ENCODE measurements at places on chromosomes 12 and 14.
A peak's percentile ranks its signal among the peaks of the same experiment; 100 is the strongest.

GRCh38 chr12:123986374-123986965 is 13.5 kb downstream of the ZNF664 start:
- no peak for DNase-seq

DNA sequence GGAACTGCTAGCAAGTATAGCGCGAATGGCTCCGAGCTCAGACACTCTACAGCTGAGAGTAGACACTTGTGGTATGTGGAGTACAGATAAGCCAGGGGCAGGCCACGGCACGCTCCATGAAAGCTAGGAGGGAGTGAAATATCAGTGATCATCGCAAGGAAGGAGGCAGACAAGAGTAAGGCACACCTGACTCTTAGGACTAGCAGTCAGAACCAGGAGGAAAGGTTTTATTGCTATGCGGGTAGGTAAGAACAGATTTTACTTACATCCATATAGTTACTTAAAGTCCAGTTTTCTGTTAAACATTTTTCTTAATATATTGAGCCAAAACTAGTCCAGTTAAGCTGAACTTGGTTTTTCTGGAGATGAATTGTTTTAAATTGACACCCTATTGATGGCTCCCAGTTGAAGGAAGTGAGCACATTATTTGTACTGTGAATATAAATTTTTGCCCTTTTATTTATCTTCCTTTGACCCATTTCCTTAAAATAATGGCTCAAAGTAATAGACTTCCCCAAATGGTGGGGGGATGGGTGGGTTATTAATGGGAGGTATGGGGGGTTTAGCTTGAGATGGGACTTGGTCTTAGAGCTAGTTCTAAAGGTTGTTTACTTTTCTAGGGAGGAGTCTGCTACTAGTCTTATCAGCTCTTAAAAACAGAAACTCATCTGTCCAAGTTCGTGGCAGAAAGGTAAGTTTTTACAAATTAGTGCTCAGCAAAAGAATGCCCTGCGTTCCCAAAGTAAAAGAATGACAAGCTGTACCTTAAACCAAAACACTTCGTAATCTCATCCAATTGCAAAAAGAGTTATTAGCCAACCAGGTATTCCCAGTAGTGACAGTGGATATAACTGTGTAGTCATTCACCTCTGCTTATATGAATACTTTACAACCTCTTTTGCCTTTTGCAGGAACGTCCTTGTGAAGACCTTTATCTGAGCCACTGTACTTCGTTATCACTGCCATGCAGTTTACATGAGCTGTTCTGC is 5.8 kb downstream of the HNRNPA1 start:
- DNase-seq, result no peak

GRCh38 chr12:27564612-27565213 is 40.7 kb downstream of the PPFIBP1 start:
- no peak for DNase-seq

DNA sequence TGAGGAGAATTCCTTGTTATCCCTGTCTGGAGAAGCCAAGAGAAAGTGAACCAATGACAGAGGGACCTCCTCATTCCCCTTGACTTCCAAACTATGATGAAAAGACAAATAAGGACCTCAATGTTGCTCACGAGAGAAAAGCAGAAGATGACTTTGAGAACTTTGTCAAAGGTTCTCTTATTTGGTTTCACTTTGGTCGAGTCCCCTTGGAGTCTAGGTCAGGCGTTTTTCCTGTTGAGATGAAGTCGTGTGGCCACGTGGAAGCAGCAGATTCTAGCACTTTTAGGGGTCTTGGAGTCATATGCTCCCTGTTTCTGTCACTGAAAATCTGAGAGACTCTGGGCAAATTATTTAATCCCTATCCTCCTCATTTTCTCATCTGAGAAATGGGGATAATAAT is 33.8 kb upstream of the COL2A1 start:
- DNase-seq, result no peak

- DNase-seq, result no peak
Observed at GRCh38 chr12:68771223-68771925, 25.4 kb downstream of the SLC35E3 start.

DNA sequence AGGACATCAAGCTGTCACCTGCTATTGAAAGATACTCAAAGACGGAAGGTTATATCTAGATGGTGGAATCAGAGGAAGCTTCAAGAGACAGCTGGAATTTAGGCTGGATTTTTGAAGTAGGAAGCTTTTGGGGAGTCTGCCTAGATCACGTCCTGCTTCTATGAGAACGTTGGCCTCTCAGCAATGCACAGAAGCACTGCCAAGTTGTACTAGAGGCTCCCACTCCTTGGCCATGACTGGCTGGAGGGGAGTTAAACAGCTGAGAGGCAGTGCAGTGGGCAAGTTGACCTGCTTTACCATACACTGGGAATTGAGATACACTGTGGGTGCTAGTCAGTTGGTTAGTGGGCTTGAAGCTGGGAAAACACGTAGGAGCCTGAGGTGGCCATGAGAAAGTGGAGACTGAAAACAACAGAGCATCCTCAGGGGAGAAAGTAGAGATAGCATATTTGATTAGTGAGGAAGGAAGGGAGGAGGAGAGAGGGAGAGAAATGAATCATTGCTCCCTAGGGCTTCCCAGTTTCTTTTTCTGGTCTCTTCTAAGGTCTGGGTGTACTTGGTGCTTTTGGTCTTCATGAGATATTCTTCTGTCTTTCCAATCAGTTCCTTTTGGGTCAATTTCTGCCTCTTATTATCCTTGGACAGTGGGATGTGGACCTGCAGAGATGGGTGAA is 110.8 kb downstream of the EMP1 start:
- no peak for DNase-seq

DNA sequence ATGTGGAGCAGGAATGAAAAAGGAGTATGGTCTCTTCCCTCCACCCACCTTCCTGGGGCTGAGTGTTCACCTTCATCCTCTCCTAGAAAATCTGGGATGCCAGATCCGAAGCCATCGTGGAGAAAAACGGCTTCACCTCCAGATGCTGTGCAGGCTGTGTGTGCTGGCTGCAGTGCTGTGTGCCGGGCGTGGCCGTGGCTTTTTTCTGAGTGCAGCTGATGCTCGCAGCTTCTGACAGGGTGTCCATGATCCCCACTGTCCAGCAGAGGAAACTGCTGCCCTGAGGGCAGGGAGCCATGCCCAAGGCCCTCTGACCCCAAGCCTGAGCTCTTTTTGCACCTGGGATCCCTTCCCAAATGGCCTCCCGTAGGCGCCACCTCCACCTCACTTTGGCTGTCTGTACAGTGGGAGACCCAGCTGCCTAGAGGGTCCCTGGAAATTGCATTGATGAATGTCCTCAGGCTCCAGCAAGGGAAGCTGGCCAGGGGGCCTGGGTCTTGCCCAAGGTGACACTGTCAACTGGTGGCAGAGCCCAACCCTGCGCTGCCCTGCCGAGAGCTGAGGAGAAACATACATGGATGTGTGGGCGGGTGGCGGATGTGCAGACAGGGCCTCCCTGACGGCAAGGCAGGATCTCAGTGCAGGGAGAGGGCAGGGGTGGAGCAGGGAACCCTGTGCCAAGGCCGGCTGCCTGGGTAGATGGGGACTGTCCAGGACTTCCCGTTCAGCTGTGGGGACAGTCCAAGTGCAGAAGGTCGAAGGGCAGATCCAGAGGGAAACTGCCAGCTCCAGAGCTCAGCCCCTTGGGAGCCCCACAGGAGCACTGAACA is 53.3 kb downstream of the BEGAIN start:
- peak; percentile 22 for DNase-seq

GRCh38 chr14:103627073-103628025 is 1.7 kb upstream of the KLC1 start:
- no peak for DNase-seq

GRCh38 chr14:61501714-61502458 is 180.5 kb downstream of the PRKCH start:
- no peak for DNase-seq

DNA sequence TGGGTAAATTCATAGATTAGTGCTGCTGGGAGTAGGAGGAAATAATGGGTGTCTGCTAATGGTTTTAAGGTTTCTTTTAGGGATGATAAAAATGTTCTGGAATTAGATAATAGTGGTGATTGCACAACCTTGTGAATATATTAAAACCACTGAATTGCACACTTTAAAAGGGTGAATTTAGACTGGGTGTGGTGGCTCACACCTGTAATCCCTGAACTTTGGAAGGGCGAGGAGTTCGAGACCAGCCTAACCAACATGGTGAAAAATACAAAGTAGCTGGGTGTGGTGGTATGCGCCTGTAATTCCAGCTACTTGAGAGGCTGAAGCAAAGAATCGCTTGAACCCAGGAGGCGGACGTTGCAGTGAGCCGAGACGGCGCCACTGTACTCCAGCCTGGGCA is 1.3 kb downstream of the RAD52 start:
- DNase-seq, result no peak

GRCh38 chr12:54418441-54419087 is 502 bp downstream of the ITGA5 start:
- DNase-seq, result no peak

GRCh38 chr12:104182144-104182543 is 33.4 kb upstream of the TXNRD1 start:
- DNase-seq, result no peak

DNA sequence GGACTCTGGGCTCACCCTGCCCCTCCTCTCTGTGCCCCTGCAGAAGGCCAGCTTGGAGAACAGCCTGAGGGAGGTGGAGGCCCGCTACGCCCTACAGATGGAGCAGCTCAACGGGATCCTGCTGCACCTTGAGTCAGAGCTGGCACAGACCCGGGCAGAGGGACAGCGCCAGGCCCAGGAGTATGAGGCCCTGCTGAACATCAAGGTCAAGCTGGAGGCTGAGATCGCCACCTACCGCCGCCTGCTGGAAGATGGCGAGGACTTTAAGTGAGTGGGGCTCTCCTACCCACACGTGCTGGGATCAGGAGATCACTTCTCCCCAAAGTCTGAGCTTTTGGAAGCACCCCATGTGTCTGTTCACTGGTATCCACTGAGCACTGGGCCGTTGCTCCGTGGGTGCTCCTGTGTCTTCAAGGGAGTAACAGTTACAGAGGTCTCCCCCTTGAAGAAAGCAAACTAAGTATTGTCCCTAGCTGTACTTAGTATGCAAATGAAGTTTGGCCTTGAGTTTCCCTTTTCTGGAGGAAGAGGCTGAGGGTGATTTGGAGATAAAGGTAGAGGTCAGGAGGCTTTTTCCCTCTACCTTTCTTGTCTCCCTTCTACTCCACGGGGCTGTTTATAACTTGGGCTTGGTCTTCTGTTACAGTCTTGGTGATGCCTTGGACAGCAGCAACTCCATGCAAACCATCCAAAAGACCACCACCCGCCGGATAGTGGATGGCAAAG is 3.3 kb downstream of the KRT18 start:
- DNase-seq, result peak; percentile 24

DNA sequence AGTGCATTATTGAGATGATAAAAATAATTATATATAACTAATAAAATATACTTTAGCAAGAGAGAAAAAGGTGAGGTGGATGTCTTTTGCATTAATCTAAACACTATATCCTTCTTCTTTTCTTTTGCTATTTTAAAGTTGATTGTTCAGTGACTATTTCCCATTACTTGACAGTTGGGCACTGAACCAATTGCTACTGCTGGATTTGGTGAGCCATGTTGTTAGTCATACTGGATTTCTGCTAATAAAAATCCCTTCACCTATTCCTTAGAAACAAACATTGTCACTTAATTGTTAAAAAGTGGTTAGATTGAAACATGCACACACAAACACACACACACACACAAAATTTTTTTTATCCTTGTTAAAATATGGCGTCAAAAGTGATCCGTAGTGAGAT is 251.6 kb upstream of the ALG10 start:
- DNase-seq, result no peak

- DNase-seq, result no peak
Observed at GRCh38 chr12:119006746-119007145, 25.4 kb downstream of the SRRM4 start.

GRCh38 chr14:29282169-29282568 is 515.6 kb downstream of the FOXG1 start:
- no peak for DNase-seq

- DNase-seq, result no peak
Observed at GRCh38 chr12:127745469-127746212, 521.3 kb upstream of the TMEM132C start.

GRCh38 chr14:90087433-90087832 is 25.6 kb downstream of the KCNK13 start:
- DNase-seq, result no peak

- peak; percentile 11 for DNase-seq
Observed at GRCh38 chr12:80187660-80188090, 88.3 kb downstream of the OTOGL start.

GRCh38 chr14:92494512-92494911 is 19.1 kb upstream of the RIN3 start:
- DNase-seq, result no peak

DNA sequence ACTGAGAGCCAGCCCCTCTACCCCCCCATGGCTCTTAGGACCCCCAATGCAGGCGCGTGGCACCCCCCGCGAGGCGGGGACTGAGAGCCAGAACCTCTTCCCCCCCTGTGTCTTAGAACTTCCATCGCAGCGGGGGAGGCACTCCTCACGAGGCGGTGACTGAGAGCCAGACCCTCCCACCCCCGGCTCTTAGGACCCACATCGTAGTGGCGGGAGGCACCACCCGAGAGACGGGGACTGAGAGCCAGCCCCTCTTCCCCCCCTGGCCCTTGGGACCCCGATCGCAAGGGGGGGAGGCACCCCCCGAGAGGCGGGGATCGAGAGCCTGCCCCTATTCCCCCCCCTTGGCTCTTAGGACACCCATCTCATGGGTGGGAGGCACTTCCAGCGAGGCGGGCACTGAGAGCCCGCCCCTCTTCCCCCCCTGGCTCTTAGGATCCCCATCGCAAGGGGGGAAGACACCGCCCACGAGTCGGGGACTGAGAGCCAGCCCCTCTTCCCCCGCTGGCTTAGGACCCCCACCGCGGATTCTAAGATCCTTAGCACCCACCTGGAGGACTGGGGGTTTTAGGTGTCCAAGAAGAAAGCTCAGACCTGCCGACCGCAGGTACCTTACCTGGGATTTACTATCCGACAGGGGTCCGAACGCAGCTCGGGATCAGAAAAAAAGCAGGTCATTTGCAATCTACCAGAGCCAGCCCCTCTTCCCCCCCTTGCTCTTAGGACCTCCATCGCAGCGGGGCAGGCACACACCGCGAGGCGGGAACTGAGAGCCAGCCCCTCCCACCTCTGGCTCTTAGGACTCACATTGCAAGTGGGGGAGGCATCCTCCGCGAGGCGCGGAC is 44.9 kb downstream of the DDX11 start:
- DNase-seq, result peak; percentile 61

DNA sequence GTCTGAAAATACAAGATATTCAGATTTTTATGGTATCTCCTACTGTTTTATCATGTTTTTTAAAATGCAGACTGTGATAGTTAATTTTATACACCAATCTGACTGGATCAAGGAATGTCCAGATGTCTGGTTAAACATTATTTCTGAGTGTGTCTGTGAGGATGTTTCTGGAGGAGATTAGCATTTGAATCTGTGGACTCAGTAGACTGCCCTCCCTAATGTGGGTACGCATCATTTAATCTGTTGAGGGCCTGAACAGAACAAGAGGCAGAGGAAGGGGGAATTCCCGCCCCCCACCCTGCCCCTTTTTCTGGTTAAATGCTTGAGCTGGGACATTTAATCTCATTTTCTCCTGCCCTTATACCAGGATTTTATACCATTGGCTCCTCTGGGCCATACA is 72.1 kb downstream of the AVPR1A start:
- DNase-seq, result no peak

DNA sequence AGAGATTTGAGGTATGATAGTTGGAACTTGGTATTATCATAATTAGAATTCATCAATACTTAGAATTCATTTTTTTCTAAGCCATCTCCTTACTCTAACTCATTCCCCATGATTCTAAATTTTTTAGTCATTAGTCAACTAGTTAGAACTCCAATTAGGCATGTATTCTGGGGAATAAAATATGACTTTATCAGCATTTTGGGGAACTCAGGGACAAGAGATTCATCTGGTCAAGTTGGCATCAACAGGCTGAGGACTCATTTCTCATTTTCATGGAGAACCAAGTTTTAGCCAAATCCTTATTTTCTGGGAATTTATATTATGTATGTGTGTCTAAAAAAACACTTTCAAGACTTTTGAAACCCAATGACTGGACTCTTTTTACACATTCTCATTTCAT is 29.2 kb downstream of the DIP2B start:
- no peak for DNase-seq
